CD4-positive, alpha-beta T cell (primary cell): ENCODE measurements at places on chromosomes 1 and 21.
A peak's percentile ranks its signal among the peaks of the same experiment; 100 is the strongest.

- no peaks in the 10 kb centered on the region for H3K27me3 ChIP-seq
- no peak overlapping the region for H3K4me3 ChIP-seq
- DNase-seq: no peak
- no peak overlapping the region for H3K27ac ChIP-seq
- no peaks in the 10 kb centered on the region for H3K36me3 ChIP-seq
Observed at GRCh38 chr1:237817277-237817676, 73.4 kb downstream of the ZP4 start.

DNA sequence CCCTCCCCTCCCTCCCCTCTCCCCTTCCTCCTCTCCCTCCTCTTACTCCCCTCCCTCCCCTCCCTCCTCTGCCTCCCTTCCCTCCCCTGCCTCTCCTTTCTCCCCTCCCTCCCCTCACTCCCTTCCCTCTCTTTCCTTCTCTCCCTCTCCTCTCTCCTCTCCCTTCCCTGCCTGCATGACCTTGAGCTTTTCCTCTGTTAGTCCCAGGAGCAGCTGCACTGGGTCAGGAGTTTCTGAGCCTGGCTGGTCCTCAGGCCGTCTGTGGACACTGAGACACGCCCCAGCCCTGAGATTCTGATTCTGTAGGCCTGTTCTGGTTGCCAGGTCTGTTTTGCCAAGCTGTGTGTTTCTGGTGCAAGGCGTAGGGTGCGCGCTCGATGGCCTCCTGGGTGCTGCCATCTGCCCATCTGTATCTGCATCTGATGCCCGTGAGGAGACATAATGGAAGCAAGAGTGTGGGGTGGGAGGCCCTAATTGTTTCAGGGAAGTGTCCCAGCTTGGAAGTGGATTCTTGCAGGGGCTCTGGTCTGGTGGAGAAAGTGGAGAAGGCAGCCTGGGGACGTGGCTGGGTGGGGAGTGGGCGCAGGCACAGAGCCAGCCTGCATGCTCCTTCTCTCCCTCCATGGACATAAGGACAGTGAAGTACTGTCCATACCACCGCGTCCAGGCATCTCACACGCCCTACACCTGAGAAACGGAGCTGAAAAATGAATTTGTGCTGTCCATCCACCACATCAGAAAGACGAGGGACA, 97.2 kb downstream of the WDR4 start:
- peaks cover 46% of the 10 kb centered on the region for H3K4me1 ChIP-seq
- no peak overlapping the region for H3K4me3 ChIP-seq
- H3K27me3 ChIP-seq: no peaks in the 10 kb centered on the region
- H3K27ac ChIP-seq: no peak overlapping the region

DNA sequence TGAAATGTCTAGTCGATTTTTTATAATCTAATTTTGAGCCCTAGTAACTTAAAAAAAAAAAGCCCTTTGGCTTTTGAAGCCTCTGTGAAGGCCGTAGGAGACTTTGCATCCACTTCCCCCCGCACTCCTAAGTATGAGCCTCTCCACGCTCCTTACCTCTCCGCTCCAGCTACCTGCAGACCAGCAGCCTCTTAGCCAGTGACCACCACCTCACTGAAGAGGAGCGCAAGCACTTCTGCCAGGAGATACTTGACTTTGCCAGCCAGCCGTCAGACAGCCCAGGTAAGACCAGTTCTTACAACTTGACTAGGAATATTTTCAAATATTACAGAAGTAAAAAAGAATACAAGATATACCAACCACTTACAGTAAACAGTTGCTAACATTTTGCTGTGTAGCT, 27.4 kb upstream of the PWP2 start:
- no peak overlapping the region for H3K27ac ChIP-seq
- H3K4me1 ChIP-seq: peaks cover 61% of the 10 kb centered on the region
- no peak overlapping the region for H3K4me3 ChIP-seq
- no peak for DNase-seq
- no peaks in the 10 kb centered on the region for H3K27me3 ChIP-seq
- H3K36me3 ChIP-seq: peaks cover 78% of the 10 kb centered on the region

DNA sequence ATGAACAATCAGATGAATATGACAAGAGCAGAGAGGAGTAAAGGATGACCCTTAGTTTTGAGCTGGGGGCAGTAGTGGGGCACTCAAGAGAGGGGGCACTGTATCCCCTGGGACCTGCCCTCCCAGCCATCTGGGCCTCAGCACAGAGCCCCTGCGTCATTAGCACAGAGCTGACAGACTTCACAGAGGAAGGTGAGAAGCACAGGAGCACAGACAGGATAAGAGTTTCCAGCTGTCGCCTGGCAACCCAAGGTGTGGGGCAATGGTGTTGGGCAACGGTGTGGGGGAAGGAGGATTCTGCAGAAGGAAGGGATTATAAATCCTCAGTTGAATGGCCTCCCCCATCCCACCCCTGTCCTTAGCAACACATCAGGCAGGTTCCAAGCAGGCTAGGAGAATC, 30.2 kb downstream of the RAB3B start:
- H3K36me3 ChIP-seq: no peaks in the 10 kb centered on the region
- no peaks in the 10 kb centered on the region for H3K27me3 ChIP-seq
- DNase-seq: no peak
- no peak overlapping the region for H3K4me3 ChIP-seq
- H3K4me1 ChIP-seq: no peaks in the 10 kb centered on the region
- H3K27ac ChIP-seq: no peak overlapping the region

DNA sequence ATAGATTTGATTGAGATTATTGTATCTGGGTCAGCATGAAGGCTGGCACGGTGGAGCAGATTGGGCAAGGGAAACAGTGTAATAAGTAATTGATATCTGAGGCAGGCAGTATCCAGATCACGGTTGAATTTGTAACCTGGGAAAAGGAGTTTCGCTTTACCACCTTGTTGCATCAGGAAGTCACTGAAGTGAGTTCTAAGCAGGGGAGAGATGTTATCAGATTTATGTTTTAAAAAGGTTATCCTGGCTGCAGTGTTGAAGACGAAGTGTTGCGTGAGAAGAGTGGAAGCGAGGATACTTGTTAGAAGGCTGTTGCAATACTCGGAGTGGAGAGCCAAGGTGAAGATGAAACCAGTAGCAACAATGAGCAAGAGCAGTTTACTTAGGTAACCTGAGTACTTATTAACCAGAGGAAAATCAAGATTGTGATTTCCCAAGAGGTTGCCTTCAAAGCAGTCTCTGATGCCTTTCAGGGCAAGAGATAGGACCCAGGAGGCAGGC, 77.8 kb downstream of the LHX9 start:
- H3K27ac ChIP-seq: no peak overlapping the region
- no peaks in the 10 kb centered on the region for H3K4me1 ChIP-seq
- H3K27me3 ChIP-seq: no peaks in the 10 kb centered on the region
- no peaks in the 10 kb centered on the region for H3K36me3 ChIP-seq
- DNase-seq: no peak
- H3K4me3 ChIP-seq: no peak overlapping the region

DNA sequence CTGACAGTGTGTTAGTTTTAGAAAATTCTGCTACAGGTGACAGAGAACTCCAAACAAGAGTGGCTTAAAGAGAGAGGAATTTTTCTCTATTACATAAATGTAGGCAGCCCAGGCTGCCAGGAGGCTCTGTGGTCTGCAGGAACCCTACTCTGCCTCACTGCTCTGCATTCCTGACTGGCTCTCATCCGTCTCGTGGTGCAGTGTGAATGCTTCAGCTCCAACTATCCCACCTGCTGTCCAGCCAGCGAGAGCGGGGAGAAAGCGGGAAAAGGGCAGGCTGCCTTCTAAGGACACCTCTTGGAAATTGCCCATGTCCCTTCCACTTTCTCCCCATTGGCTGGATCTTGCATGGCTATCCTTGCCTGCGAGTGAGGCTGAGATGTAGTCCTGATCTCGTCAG, 131.3 kb downstream of the PEX14 start:
- H3K27ac ChIP-seq: no peak overlapping the region
- no peaks in the 10 kb centered on the region for H3K27me3 ChIP-seq
- no peaks in the 10 kb centered on the region for H3K4me1 ChIP-seq
- peaks cover 3% of the 10 kb centered on the region for H3K36me3 ChIP-seq

DNA sequence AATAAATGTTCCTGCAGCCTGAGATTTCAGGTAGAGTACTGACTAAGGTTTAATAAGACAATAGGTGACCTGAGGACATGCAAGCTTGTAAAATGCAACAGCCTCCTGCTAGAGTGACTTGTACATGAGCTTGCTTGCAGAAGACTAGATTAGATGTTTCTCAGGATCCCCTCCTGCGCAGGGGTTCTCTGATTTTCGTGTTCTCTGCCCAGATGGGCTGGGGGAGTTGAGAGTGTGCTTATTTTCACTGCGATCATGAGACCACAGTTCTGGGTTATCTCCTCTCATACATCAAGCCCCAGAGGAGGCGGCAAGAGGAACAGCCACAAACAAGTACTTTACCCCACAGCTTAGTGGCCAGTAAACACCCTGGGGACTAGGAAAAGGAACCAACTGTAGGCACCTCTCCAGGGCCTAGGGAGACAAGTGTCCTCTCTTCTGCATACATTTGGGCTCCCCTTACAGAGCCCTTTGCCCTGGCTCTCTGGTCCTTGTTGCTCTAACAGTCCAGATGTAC, 8.0 kb downstream of the TMEM81 start:
- no peaks in the 10 kb centered on the region for H3K27me3 ChIP-seq
- DNase-seq: no peak
- H3K4me1 ChIP-seq: no peaks in the 10 kb centered on the region

DNA sequence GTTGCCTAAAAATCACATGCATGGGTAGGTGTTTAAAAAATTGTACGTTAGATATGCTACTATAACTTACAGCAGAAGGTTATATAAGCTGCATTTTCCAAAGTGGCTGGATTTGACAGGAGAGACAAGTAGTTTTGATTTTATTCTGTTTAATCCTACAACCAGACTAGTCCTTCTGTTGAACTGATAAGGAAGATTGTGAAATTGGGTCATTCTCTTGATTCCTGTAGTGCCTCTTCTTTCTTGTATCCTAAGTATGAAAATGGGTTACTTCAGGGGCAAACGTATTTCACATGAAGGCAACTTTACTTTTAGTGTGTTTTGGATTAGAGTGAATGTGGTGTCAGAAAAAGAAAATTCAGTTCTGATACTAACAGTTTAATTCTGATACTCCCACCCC, 19.0 kb downstream of the CDC42 start:
- H3K27ac ChIP-seq: no peak overlapping the region
- H3K27me3 ChIP-seq: no peaks in the 10 kb centered on the region
- DNase-seq: no peak
- peaks cover 85% of the 10 kb centered on the region for H3K4me1 ChIP-seq
- H3K36me3 ChIP-seq: peaks cover 48% of the 10 kb centered on the region

DNA sequence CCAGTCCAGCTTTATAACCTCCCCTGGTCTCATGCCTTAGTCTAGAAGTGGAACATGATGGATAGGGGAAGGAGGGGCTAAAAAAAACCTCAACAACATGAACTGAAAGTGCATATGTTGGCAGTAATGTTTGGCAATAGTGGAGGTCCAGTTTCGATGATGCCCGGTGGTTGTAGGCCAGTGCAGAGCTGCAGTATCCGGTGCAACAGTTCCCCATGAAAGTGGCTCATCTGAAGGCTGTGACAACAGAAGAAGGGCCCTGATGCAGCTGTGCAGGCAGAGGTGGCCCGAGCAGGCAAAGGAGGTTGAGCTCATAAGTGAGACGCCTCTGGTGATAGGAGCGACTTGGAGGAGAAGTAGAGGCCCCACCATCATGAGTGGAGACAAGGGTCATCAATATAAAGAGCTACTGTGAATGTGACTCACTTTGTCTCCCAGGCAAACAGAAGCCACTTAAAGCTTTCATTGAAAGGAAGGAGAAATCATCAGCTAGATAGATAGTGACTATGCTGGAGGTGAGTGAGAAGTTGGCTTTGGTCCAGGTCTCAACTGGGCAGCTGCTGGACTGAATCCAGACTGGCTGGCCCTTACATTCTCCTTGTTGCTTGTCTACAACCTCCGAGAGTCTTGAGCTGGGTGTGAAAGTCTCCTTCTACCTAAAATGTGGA, 10.2 kb upstream of the CREG1 start:
- H3K4me3 ChIP-seq: no peak overlapping the region
- H3K27me3 ChIP-seq: no peaks in the 10 kb centered on the region

- no peaks in the 10 kb centered on the region for H3K36me3 ChIP-seq
- peaks cover 11% of the 10 kb centered on the region for H3K27me3 ChIP-seq
- DNase-seq: peak; percentile 5
- no peak overlapping the region for H3K4me3 ChIP-seq
Observed at GRCh38 chr1:62962901-62963776, 179.2 kb downstream of the ATG4C start.

DNA sequence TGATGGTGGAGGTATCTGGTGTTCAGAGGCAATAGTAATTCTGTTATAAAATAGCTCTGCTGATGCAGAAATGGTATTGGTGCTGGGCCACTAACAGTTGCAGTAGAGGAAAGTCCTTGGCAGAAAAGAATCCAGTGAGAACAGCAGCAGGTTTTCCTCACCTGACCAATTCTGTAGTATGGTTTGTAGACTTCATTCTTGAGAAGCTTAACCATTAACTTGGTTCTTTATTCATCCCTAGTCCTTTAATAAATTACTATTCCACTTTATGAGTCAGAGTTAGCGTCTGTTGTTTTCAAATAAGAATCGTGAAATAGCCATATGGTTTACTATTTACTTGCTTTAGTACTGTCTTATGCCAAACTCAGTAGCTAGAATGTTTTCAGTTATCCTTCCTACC, 128.5 kb upstream of the SERTAD4 start:
- H3K36me3 ChIP-seq: no peaks in the 10 kb centered on the region
- H3K4me1 ChIP-seq: no peaks in the 10 kb centered on the region
- no peaks in the 10 kb centered on the region for H3K27me3 ChIP-seq
- no peak overlapping the region for H3K27ac ChIP-seq
- no peak overlapping the region for H3K4me3 ChIP-seq
- DNase-seq: no peak

DNA sequence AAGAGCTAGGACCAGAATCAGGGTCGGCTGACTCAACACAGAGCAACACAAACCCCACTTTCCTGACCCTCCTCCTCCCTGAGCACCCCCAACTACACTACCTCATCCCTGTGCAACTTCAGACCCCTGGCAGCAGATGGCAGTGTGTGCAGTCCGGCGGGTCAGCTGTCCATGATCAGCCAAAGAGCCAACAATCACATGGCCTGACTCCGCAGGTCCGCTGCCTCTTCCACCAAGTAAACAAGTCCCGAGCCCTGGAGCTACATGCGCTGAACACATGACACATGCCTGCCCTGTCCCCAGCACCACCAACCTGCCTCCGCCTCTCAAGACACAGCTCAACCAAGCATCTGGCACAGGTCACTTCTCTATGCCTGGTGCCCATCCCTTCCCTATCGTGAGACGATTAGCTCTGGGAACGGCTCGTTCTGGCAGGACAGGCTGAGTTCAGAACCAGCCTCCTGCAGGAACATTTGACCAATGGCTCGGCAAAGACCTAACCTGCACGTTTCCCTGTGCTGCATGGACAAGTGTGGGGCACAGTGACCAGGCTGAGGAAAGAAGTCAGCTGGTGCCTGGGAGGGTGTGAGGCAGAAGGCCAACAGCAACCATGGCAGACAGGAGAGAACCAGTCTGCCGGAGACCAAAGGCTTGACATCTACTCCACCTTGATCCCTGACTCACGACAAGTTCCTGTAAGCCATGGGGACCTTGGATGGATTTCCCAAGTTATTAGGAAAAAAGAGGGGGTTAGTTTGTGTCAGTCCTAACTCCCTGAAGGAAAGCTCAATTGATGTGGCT, 60.3 kb downstream of the CD46 start:
- peaks cover 98% of the 10 kb centered on the region for H3K36me3 ChIP-seq
- H3K4me3 ChIP-seq: no peak overlapping the region
- DNase-seq: no peak
- H3K27ac ChIP-seq: no peak overlapping the region
- H3K27me3 ChIP-seq: no peaks in the 10 kb centered on the region
- H3K4me1 ChIP-seq: peaks cover 80% of the 10 kb centered on the region

GRCh38 chr1:215132156-215132555, 49.6 kb downstream of the KCNK2 start:
- H3K4me3 ChIP-seq: no peak overlapping the region
- H3K4me1 ChIP-seq: no peaks in the 10 kb centered on the region
- DNase-seq: no peak
- H3K27ac ChIP-seq: no peak overlapping the region
